ENCODE measurements at places on chromosomes 4 and X.
A peak's percentile ranks its signal among the peaks of the same experiment; 100 is the strongest.

DNA sequence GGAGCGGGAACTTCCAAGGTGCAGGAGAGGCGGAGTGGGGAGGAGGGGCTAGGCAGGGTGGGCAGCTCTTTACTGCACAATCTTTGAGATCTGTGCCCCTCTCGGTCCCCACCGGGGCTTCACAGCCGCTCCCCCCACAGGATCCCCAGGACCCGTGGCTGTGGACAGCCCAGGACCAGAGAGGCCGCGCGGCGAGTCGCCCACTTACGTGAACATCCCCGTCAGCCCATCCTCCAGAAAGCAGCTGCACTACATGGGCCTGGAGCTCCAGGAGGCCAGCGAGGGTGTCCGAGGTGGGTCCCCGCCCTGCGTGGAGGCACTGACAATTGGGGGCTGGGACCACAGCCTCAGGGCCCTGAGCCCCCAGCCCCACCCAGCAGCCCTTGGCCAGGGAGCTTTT is 32.1 kb downstream of the LRPAP1 start:
- no peak for DNase-seq

GRCh38 chr4:24195991-24196736 is 306.3 kb upstream of the PPARGC1A start:
- no peak for DNase-seq

DNA sequence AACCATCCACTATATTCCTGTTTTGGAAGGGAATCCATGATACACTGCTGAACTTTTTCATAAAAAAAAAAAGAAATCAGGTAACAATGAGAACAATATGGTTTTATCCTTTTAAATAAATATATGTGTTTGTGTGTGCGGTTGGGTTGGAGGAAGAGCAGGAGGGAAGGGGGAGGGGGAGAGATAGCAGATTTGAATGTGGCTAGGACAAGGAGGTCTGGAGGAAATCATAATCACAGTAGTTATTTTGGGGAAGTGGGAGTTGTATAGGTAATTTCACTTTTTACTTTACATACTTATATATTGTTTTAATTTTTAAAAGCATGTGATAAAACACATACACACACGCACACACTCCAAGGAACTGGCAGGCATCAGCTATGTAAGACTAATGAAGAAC is 134.5 kb upstream of the MBNL3 start:
- DNase-seq: no peak

GRCh38 chr4:96315815-96316214 is 475.9 kb downstream of the PDHA2 start:
- DNase-seq: no peak

GRCh38 chr4:96295143-96295741 is 455.3 kb downstream of the PDHA2 start:
- no peak for DNase-seq

GRCh38 chr4:150004481-150004880 is 73.8 kb upstream of the DCLK2 start:
- DNase-seq: no peak

GRCh38 chrX:9942086-9942485 is 25.1 kb upstream of the CLDN34 start:
- peak; percentile 83 for DNase-seq

DNA sequence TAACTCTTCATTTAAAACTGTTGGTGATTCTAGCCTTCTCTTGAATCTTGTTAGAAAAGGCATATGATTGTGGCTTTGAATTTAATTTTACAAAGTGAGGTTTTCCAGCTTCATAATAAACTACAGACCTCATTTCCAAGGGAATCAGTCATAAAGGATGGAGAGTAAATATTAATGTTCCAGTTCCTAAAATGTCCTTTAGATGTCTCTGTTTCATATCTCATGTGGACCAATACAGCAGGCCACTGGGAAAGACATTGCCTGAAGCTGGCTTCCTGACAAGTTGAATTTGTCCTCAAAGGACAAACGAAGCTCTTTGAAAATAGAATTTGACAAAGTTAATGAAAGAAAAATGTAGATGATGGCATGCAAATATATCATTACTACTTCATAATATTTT is 125.4 kb downstream of the ZNF330 start:
- DNase-seq: no peak

DNA sequence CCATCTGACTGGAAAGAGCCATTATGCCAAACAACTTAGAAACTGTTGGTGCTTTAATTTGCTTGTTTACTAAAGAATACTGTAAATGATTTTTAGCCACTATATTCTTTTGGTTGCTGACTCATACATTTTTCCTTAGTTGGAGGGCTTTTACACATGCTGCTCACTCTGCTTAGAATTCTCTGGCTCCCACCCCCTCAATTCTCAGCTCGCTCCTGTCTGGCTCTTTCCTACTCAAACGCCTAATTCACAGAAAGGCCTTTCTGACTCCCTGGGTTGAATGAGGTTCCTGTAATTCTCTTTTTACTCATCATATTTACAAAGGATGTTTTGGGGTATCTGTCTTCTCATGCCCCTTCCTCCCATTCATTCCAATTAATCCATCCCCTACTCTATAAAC is 26.1 kb upstream of the PARM1 start:
- DNase-seq: no peak

- peak; percentile 4 for DNase-seq
Observed at GRCh38 chr4:82733636-82734035, 65.0 kb downstream of the SCD5 start.

DNA sequence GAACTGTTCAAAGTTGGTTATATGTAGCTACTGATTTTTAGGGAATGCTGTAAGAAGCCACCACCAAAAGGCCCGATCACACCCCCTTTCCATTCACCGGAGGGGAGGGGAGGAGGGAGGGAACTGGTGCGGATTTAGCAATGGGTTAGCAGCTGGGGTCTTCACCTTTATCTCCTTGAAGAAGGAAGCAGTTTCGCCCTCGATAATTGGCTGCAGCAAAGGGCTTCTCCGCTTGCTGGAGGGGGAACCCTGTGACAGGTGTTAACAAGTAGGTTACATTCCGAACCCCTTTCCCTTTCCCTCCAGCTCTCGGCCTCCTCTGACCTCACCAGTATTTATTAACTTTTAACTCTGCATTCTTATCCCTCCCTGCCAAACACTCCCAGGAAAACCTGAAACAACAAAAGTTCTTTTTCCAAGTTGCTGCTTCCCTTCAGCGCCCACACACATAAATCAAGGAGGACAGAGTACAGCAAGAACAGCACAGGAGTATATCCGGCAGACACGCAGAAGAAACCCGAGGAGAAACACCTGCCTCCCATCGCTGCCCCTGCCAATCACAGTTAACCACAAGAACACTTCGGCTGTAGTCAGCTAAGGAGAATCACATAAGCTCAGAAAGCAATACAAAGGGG is 39.8 kb upstream of the NAP1L5 start:
- DNase-seq: peak; percentile 18

DNA sequence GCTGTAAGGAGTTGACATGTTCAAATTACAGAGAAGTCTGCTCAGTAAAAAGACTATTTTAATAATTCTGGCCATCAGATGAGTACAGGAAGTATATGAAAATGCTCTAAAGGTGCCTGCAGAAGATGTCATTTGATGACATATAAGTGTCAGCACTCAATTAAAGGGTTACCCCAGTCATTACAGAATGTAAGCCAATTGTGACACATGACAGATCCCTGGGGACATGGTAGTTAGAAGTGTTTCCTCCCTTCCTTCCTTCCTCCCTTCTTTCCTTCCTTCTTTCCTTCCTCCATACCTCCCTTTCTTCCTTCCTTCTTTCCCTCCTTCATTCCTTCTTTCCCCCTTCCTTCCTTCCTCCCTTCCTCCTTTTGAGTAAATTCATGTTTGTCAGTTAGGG is 453.0 kb downstream of the RAPGEF2 start:
- DNase-seq: no peak

DNA sequence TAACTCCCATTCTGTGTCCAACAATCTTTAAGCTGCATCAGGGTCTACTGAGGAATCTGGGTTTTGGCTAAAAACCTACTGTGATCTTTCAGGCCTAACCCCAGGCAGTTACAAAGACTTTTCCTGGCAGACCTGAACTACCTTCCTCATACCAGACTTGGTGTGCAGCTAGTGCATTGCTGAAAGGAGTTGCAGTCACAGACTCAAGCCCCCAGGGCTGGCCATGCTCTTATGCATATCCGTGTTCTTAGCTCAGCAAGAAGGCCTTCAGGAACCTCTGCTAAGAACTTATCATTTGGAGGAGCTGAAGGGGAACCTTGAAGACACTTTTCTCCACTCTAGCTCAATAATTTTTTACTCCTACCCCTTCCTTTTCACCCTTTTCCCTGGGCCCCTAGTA is 147.5 kb downstream of the INPP4B start:
- no peak for DNase-seq

GRCh38 chr4:98658287-98659105 is at the start of gene TSPAN5:
TSS of gene TSPAN5 (minus strand) at chr4:98658611.
- DNase-seq: peak; percentile 90

GRCh38 chrX:13232484-13232883 is 87.4 kb downstream of the ATXN3L start:
- DNase-seq: no peak

DNA sequence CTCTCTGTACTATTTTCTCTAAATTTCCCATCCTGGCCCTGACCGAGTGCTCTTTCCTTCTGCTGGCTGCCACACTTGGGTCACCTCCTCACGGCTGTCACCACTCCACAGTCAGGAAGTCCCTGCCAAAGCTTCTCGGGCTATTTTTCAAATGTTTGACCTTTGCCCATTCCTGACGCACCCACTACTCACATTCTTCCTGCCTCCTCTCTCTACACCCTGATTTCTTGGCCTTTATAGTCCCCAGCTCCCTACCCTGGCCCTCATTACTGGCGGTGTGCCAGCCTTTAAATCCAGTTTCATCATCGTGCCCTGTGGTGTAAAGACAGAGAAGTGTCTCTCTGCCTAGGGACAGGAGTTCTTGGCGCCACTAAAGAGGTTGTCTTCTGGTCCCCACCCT is 46.4 kb upstream of the GATB start:
- no peak for DNase-seq
